Lower lobe of right lung (tissue), 2 donors: ENCODE measurements at places on chromosomes 1 and 21. TPM values are rescaled to one million over a fixed set of nuclear protein-coding genes. Genes with fewer than 3 reads are reported as not detected.
A peak's percentile ranks its signal among the peaks of the same experiment; 100 is the strongest.

The FTCD gene
- 1.5 TPM for total RNA-seq

The ATAD3C gene
- 7.8 TPM for total RNA-seq

The ADGRB2 gene
- total RNA-seq, result 1.1 TPM

The PGLYRP3 gene
- not detected for total RNA-seq

The GPR89A gene
- total RNA-seq, result 15.3 TPM

The FMO2 gene
- 288 TPM for total RNA-seq

- no peak overlapping the region for H3K27ac ChIP-seq
- H3K27me3 ChIP-seq, result no peaks in the 10 kb centered on the region
- H3K4me1 ChIP-seq, result no peaks in the 10 kb centered on the region
- H3K36me3 ChIP-seq, result no peaks in the 10 kb centered on the region
- DNase-seq, result no peak
Measured at GRCh38 chr1:162327788-162328165, 48.9 kb downstream of the SPATA46 start.

DNA sequence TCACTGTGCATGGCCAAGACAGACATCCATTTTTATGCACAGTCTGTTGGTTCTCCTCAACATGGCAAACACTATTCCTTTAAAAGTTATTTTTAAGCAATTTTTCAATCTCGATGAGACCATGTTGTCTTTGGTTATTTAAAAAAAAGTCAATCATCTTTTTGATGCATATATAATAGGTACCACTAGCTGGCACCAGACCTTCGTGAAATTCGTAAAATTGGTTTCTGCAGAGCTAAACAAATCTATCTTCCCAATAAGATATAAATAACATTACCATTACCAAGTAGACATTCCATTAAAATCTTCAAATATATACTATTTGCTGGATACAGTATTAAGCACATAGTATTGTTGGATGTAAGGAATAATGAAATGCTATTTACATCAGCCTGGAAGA is 220.0 kb upstream of the GREM2 start:
- H3K27me3 ChIP-seq, result no peaks in the 10 kb centered on the region
- no peaks in the 10 kb centered on the region for H3K36me3 ChIP-seq

GRCh38 chr1:243440406-243440805 is 184.6 kb downstream of the SDCCAG8 start:
- no peak overlapping the region for H3K4me3 ChIP-seq
- no peaks in the 10 kb centered on the region for H3K27me3 ChIP-seq
- peaks cover 9% of the 10 kb centered on the region for H3K4me1 ChIP-seq
- H3K36me3 ChIP-seq, result peaks cover 5% of the 10 kb centered on the region
- no peak overlapping the region for H3K27ac ChIP-seq
- DNase-seq, result no peak

DNA sequence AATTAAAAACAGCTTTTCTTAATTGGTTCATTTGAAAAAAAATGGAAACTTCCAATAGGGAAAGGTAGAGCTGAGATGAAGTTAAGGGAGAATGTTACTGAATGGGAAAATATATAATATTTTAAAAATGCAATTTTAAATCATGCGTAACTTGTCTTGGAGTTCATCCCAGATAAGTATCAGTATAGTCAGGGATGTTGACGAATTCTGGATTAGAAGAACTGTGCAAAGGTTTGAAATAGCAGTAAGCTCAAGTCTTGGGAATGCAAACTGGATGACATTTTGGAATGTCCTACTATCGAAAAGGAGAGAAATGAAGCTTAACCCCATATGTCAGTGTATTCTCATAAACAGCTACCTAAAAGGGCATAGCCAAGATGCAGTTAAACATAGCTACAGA is 4.0 kb upstream of the ST6GALNAC3 start:
- DNase-seq, result no peak
- no peaks in the 10 kb centered on the region for H3K36me3 ChIP-seq
- peaks cover 21% of the 10 kb centered on the region for H3K4me1 ChIP-seq
- H3K27ac ChIP-seq, result no peak overlapping the region

GRCh38 chr1:206030191-206030590 is 6.5 kb upstream of the CTSE start:
- H3K27ac ChIP-seq, result no peak overlapping the region
- H3K4me3 ChIP-seq, result no peak overlapping the region
- H3K4me1 ChIP-seq, result peaks cover 4% of the 10 kb centered on the region
- no peaks in the 10 kb centered on the region for H3K36me3 ChIP-seq

GRCh38 chr1:77605246-77606026 is 77.0 kb downstream of the ZZZ3 start:
- peak; percentile 75 for DNase-seq
- H3K4me3 ChIP-seq, result no peak overlapping the region
- H3K27me3 ChIP-seq, result no peaks in the 10 kb centered on the region

DNA sequence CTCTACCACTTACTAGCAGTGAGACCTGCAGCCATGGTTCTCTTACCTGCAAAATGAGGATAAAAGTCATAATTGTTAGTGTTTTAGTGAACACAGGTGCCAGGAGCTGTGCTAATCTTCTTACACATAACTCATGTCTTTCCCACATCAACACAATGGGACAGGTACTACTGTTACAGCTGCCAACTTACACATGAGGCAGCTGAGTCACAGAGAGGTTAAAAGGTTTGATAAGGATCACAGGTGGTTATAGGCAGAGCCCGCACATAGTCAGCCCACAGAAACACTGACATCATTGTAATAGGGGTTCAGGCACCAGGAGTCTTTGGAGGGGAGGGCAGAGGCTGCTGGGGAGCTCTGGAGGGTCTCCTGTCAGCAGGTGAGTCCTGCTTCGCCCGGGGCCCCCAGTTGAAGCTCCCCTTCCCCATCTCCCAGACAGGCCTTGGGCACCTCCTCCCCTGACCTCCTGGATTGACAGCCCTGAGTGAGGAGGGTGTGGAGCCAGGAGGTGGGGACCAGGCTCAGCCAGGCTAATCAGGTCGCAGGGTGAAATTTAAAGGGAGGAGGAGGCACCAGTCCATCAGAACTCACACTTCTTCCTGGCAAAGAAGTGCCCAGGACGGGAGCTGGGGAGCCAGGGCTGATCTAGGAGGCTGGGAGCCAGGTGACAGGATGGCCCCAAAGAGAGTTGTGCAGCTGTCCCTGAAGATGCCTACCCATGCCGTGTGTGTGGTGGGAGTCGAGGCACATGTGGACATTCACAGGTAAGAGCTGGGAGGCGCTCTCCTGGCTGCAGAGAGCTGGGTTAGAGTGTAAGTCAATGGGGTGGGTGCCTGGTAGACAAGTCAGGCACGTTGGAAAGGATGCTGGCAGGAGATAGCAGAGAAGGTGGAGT is at the start of gene PADI1:
PADI1 (plus strand) TSS at position 583 of the 895 bp plus-strand sequence; CDS start at position 673, 90 bp downstream.
- no peaks in the 10 kb centered on the region for H3K27me3 ChIP-seq
- no peak within 1 kb of the TSS for H3K4me3 ChIP-seq
- no peak within 1 kb of the TSS for H3K27ac ChIP-seq
- H3K36me3 ChIP-seq, result no peaks in the 10 kb centered on the region

GRCh38 chr1:111729946-111730681 is 9.1 kb downstream of the INKA2 start:
- H3K36me3 ChIP-seq, result peaks cover 8% of the 10 kb centered on the region
- no peak overlapping the region for H3K27ac ChIP-seq
- no peak overlapping the region for H3K4me3 ChIP-seq
- H3K27me3 ChIP-seq, result no peaks in the 10 kb centered on the region
- H3K4me1 ChIP-seq, result peaks cover 25% of the 10 kb centered on the region
- no peak for DNase-seq

DNA sequence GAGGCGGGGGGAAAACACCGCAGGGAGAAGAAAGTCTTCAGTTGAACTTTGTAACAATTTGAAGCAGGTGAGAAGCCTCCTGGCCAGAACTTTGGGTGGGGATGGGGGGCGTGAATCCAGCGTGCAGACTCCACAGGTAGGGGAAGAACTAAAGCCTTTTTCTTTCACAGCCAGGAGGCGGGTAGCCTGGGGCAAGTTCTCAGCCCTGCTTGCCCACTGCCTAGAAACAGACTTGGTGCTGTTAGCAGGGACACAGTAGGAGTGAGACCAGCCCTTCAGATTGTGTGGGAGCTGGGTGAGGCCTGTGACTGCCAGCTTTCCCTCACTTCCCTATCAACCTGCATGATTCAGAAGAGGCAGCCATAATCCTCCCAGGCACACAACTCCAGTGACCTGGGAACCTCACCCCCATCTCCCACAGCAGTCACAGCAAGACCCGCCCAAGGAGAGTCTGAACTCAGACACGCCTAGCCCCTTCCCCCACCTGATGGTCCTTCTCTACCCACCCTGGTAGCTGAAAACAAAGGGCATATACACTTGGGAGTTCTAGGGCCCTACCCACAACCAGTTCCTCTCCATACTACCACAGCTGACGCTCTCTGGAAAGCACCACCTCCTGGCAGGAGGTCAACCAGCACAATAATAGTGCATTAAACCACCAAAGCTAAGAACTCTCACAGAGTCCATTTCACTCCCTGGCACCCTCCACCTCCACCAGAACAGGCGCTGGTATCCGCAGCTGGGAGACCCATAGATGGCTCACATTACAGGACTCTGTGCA is 83.5 kb upstream of the CDC42BPA start:
- H3K36me3 ChIP-seq, result no peaks in the 10 kb centered on the region
- H3K4me3 ChIP-seq, result no peak overlapping the region
- no peaks in the 10 kb centered on the region for H3K4me1 ChIP-seq
- no peak overlapping the region for H3K27ac ChIP-seq

- H3K4me3 ChIP-seq, result no peak overlapping the region
- H3K4me1 ChIP-seq, result peaks cover 23% of the 10 kb centered on the region
- H3K36me3 ChIP-seq, result peaks cover 12% of the 10 kb centered on the region
- no peak overlapping the region for H3K27ac ChIP-seq
- no peak for DNase-seq
- no peaks in the 10 kb centered on the region for H3K27me3 ChIP-seq
Measured at GRCh38 chr1:229552732-229553131, 5.8 kb downstream of the ABCB10 start.

- H3K36me3 ChIP-seq, result peaks cover 7% of the 10 kb centered on the region
- no peak for DNase-seq
- no peaks in the 10 kb centered on the region for H3K27me3 ChIP-seq
- H3K27ac ChIP-seq, result peak overlapping the region; percentile 97
Measured at GRCh38 chr1:201501812-201502510, 5.0 kb downstream of the CSRP1 start.

- peak overlapping the region; percentile 90 for H3K27ac ChIP-seq
- H3K36me3 ChIP-seq, result no peaks in the 10 kb centered on the region
- H3K27me3 ChIP-seq, result peaks cover 6% of the 10 kb centered on the region
- no peak for DNase-seq
Measured at GRCh38 chr1:27632387-27633297, 2.3 kb downstream of the FGR start.
